ENCODE measurements at places on chromosomes 6 and 20.

GRCh38 chr6:154197196-154197860 lies 158.3 kb downstream of the OPRM1 start:
- DNase-seq: no peak

DNA sequence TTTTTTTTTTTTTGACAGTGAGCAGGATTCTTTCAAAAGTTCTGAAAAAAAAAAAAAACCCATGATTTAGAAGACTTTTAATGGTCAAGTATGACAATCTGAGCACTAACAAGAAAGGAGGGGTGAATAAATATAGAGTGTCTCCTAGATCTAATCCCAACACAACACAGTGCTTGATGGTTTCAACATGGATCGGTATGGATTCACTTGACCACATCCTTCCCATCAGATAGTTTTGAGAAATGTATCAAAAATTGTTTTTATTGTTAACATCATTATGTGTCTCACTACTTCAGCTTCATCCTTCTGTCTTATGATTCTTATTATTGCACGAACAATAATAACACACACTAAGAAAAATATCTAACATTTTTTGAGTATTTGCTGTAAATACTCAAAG lies 21.0 kb downstream of the KIF13A start:
- no peak for DNase-seq

DNA sequence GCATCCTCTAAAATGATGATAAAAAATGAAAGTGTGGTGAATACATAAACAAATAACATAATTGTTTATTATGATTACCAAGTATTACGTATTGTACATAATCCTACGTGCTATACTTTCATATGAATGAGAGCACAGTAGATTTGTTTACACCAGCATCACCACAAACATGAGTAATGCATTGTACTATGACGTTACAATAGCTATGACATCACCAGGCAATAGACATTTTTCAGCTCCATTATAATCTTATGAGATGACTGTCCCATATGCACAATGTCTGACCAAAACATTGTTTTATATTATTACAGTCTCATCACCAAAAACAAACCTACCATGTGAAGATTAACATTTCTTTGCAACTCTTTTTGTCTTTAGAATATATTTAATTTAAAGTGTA lies 225.7 kb upstream of the TENT5A start:
- no peak for DNase-seq

- DNase-seq: no peak
Measured at GRCh38 chr20:46600286-46600752, 49.9 kb upstream of the OCSTAMP start.

GRCh38 chr6:130460934-130461333 lies 95.1 kb downstream of the TMEM200A start:
- DNase-seq: no peak

Measured in stimulated activated CD4-positive, alpha-beta T cell treated with anti-CD3 and anti-CD28 coated beads, TNF-alpha, amount 100 ng/mL, for 1 hour (primary cell).